ENCODE measurements at places on chromosomes 3 and 15.

GRCh38 chr15:85532689-85533088, 152.3 kb downstream of the AKAP13 start:
- no peak for DNase-seq

DNA sequence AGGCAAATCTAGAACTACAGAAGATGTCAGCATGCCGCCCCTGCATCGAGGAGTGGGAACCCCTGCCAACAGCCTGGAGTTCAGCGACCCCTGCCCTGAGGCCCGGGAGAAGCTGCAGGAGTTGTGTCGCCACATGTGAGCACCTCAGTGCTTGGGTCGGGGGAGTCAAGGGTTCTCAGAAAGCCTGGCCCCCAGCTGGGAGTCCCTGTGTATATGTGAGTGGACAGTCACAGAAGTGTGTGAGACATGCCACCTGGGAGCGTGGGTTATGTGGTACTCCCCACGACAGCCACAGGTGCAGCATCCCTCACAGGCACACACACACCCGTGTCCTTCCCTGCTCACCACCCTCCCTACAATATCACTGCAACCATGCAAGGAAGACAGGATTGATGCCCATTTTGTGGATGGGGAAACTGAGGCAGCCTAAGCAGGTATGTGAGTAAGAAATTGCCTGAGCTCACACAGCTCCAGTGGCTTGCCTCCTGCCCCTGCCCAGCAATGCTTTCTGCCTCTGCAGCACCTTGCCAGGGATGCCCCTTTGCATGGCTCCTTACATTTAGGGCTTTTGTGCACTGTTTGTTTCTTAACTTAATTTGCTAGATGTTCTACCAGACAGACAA, 28.3 kb downstream of the C3orf20 start:
- no peak for DNase-seq

- DNase-seq, result no peak
Observed at GRCh38 chr15:59741274-59741906, 52.3 kb upstream of the BNIP2 start.

DNA sequence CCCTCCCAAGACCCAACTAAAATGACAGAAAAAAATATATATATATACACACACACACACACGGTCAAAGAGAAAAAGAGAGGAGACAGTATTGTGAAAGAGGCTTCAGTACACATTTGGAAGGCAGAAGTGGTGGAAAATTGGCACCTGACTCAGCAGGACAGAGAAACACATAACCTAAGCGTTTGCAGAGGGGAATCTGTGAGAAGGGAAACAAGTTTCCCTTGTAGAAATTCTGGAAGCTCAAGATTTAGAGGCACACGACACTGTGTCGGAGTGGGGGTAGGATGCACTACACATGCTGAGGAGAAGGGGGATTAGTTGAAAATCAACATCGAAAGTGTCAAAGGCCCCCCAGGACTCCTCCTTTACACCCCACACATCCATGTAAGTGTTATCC, 53.1 kb downstream of the PAK2 start:
- no peak for DNase-seq

DNA sequence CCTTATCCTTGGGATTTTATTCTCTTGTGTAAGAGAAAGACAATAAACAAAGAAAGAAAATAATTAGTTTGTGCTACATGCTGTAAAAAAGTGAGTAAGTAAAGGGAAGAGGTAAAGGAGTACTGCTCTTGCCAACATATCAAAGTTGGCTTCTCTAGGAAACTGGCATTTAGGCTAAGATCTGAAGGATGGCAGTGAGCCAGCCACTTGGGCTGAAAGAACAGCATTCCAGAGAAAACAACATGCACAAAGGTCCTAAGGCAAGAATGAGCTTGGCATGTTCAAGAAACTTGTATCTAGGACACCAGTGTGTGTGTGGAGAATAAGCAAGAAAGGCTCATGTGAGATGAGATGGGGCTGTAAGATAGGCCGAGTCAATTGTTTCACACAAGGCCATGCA, 245.5 kb upstream of the MANF start:
- DNase-seq, result no peak

DNA sequence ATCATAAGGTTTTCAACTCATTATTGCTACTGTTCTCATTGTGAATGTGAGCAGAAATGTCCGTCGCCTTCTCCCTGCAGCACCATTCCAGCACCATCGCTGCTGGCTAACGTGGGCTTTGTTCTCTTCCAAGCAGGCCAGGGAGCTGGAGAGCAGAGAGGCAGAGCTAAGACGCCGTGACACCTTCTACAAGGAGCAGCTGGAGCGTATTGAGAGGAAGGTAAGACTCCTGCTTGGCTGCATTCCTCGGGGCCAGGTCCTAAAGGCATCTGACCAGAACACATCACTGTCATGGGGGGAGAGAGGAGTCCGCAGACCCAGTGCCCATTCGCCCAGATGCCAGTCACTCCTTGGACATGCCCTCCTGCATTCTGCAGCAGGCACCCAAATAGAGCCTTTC, 130.4 kb upstream of the PLXNA1 start:
- DNase-seq, result no peak

Measured in CD8-positive, alpha-beta memory T cell (primary cell).